ENCODE measurements at places on chromosomes 12 and 14.

GRCh38 chr14:61178226-61179060 lies 102.7 kb downstream of the TMEM30B start:
- peak; percentile 48 for DNase-seq

DNA sequence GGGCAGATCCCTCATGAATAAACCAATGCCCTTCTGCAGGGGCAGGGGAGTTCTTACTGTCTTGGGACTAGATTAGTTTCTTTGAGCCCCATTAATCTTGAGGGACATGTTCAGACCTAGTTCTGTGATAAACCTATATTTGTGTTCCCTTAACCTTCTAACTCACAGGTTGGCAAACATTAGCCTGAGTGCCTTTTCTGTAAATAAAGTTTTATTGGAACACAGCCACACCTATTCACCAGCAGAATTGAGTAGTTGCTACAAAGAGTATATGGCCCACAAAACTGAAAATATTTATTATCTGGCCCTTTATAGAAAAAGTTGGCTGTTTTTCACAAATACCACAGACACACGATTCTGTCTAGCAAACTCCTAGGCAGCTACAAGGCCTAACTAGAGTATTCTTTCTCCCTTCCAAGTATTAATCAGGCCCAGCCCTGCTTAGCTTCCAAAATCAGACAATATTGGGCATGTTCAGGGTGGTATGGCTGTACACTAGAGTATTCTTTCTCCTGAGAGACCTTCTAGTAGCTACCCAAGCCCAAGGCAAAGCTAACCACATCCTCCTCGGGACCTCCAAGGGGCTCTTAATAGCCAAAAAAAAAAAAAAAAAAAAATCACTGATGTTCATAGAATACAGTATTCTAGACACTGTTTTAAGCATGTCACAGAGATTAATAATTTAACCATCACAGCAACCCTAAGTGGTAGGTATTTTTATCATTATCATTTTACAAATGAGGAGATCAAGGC lies 199.3 kb upstream of the PWP1 start:
- no peak for DNase-seq

DNA sequence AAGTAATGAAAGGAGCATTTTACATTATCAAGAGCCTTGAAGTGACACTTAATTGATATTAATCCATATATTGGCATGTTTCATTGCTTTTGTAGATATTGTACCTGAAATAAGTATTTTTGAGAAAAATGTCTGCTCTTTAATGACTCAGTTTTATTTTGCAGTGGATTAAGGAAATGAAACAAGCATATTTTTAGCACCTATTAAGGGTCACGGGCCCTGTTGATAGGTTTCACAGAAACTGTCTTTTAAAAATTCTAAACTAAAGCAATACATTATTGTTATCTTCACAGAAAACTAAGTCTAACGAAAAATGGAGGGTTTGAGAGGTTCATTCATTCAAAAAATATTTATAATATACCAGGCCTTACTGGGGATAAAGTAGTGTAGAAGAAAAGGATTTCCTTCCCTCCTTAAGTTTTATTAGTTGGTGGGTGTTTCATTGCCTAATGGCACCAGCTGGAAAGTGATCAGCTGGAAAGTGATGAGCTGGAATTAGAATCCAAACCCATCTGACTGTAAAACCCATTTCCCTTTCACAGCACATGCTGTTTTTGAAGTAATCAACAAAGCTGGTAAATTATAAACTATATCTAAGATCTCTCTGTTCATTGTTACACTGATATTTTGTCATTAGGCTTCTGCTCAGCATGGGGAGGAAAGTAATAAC lies 54.2 kb downstream of the PTPRQ start:
- no peak for DNase-seq

DNA sequence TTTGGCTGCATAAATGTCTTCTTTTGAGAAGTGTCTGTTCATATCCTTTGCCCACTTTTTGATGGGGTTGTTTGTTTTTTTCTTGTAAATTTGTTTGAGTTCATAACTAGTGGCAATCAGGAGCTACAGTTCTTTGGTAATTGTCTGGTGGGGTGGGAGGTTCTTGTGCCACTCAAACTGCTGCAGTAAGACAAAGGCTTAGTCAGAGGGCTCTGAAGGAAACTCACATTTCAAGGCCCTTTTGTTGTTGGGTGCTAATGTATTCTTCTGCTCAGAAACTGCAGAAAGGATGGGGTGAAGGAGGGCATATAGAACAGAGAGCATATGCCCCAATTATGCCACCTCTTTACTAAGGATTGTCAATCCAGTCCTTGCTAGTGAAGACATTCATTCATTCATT lies 21.9 kb downstream of the MYRFL start:
- DNase-seq = no peak

- DNase-seq = no peak
These were observed 78.4 kb downstream of the MNAT1 start for GRCh38 chr14:60812987-60813386.

GRCh38 chr14:105884808-105885281 lies 358.5 kb downstream of the TMEM121 start:
- no peak for DNase-seq

DNA sequence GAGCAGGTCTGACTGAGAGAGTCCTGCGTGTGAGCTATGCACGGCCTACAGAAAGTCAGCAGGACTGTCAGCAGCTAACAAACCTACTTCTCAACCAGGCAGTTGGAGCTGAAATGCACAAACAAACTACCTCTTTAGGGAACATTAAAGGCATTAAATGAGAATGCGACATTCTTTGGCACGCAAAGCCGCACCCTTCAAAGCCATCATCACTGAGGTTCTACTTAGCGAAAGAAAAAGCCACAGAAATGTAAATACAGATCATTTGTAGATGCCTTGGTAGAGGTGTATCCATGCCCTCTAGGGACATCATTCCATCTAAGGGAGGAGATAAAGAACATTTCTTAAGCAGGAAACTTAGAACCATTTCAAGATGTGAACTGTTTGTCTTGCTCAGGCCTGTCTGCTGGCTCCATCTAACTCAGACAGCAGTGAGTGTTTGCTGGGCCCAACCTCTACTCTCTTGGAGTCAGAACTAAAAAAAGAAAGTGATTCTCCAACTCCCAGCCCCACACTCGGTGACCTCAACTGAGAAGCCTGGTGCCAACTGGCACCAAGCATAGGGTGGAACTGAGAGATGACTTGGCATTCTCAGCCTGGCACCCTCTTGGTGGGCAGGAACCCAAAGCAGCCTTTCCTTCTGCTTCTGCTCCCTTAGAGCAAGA lies 63.5 kb upstream of the MBIP start:
- no peak for DNase-seq

GRCh38 chr14:82854901-82855300 lies 1321.2 kb upstream of the SEL1L start:
- DNase-seq = no peak

DNA sequence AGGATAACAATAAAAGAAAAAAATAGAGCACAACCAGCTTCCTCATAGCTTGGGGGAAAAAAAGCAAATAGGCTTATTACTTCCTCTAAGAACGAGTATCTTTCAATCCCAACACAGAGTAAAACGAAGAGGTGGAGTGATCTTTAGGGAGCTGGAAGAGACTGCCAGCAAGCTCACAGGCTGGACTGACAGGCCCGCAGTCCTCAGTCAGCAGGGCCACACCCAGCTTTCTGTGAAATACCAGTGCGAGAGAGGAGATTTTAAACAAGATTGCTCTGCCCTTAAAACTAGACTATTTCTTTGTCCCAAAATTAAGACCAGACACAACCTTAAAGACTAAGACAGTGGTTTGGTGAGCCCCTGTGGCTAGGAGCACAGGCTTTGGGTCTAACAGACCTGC lies 32.9 kb downstream of the SETD3 start:
- no peak for DNase-seq

- no peak for DNase-seq
These were observed 68.6 kb downstream of the TMEM30B start for GRCh38 chr14:61212546-61212945.

GRCh38 chr14:71566276-71566675 lies 366.0 kb upstream of the RGS6 start:
- no peak for DNase-seq

- no peak for DNase-seq
These were observed 20.0 kb downstream of the TMEM30B start for GRCh38 chr14:61260939-61261776.

DNA sequence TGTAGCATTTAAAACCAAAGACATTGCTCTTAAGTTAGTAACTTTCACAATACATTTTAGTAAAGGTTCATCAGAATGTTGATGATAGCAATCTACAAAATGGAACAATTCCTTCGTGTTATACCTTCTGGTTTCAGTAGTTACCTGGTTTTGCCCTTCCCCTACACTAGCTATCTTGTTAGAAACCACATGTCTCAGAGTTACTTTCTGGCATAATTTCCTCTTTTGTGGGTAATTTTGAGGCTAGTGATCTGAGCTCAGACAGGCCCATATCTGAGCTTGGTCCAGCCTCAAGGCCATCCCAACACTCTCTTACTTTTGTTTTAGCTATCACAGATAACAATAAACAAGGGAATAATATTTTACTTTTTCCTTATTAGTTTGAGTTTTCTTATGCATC lies 196.9 kb downstream of the KITLG start:
- DNase-seq = no peak

- no peak for DNase-seq
These were observed 245.0 kb downstream of the ATP23 start for GRCh38 chr12:58186401-58186800.

DNA sequence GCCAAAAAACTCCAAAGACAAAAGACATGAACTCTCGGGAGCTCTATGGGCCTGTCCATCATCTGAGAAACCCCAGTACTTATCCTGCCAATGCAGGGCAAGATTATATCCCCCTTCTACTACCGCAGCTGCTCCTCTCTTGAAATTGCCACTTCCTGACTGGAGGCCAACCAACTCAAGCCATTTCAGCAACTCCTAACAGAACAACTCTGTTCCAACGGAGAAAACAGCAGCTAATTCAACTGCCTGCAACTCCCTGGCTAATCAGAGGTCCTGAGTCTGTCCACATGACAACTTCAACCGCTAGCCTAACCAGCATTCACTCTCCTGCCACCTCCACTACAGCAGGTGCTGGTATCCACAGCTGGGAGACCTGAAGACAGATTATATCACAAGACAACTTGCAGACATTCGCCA lies 24.1 kb downstream of the CEP83 start:
- DNase-seq = no peak

- DNase-seq = no peak
These were observed 30.4 kb downstream of the FBXO34 start for GRCh38 chr14:55301437-55302121.

- DNase-seq = no peak
These were observed 49.2 kb upstream of the ERGIC2 start for GRCh38 chr12:29429999-29430715.

- DNase-seq = no peak
These were observed 197.7 kb downstream of the NAV3 start for GRCh38 chr12:78028426-78028825.

- no peak for DNase-seq
These were observed 6.6 kb downstream of the SBNO1 start for GRCh38 chr12:123358035-123358434.

GRCh38 chr14:81963846-81964245 lies 430.2 kb upstream of the SEL1L start:
- no peak for DNase-seq

- DNase-seq = no peak
These were observed 17.2 kb downstream of the ADGRD1 start for GRCh38 chr12:130970908-130971233.

GRCh38 chr12:89567691-89568239 lies 41.9 kb upstream of the POC1B start:
- no peak for DNase-seq

GRCh38 chr12:54579696-54580333 lies 8.6 kb downstream of the PPP1R1A start:
- peak; percentile 77 for DNase-seq

- DNase-seq = no peak
These were observed 33.3 kb downstream of the KIAA0586 start for GRCh38 chr14:58460772-58461171.

- DNase-seq = no peak
These were observed 693.9 kb downstream of the MED13L start for GRCh38 chr12:115583591-115583990.

DNA sequence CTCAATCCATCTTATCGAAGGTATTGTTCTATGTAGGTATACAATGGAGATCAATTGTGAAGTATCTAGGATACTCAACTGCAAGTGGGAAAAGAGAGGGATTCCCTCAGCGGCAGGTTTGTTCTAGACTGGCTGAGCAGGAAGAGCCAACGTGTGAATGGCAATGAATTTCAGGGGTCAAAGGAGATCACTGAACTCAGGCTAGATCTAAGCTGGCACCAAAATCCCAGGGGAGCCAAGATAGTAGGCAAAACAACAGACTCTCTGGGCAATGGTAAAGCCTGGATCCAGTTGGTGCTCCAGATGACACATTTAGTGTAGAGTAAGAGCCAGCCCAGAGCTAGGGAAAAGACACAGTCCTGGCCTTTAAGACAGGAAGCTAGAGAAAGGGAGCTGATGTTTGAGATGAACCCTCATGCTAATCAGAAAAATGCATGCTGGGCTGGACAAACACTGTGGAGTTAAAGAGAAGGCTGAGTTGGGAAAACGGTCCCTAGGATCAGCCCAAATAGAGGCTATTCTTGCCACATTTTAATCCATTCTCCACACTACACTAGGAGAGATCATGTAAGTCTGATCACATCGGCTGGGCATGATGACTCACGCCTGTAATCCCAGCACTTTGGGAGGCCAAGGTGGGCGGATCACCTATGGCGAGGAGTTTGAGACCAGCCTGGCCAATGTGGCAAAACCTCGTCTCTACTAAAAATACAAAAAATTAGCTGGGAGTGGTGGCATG lies 45.6 kb downstream of the EFCAB11 start:
- DNase-seq = no peak
